Inflammatory macrophage treated with lipopolysaccharide for 4 hours (primary cell): ENCODE measurements at places on chromosomes 5 and 9.

GRCh38 chr5:167793700-167794099 lies 497.7 kb upstream of the WWC1 start:
- peak; percentile 20 for DNase-seq

DNA sequence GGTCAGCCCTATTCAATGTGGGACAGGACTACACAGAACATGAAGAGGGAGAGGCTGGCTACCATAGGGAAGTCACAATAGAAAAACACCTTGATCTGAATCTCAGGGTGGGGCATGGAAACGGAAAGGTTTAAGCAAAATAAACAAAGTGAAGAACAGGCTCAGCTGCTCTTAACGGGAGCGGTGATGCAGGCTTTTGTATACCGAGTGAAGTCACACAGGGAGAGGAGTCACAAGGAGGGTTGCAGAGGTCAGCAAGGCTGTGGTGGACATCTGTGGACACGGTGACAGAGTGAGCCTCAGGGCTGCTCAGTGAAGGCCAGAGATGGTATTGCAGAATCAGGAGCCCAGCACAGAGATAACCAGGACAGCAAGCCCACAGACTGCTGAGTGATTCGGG lies 30.6 kb upstream of the SEMA4D start:
- DNase-seq: peak; percentile 21

DNA sequence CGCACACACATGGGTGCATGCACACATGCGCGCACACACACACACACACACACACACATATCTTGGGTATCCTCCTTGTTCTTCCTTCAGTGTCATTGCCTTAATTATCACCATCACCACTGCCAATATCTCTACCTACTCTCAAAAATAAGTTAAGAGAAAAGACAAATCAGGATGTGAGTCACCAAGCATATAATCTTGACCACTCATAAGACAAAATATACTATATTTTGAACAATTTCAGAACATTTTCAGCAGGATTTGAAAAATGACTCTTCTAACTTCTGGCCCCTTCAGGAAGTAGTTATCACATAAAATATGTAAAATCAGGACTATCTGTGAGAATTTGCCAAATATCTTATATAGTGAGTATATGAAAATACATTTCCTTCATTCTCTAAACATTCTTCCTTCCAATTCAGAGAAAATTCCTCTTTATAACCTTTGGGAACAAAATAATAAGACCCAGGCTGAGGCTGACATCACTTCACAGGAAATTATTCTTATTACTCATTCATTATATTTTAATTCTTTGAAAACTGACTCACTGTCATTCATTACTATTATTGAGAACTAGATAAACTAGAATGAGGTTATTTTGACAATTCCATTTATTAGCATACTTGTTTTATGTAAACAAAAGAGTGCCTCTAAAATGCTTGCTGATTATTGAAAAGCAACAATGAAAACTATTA lies 772.0 kb upstream of the ACO1 start:
- no peak for DNase-seq

DNA sequence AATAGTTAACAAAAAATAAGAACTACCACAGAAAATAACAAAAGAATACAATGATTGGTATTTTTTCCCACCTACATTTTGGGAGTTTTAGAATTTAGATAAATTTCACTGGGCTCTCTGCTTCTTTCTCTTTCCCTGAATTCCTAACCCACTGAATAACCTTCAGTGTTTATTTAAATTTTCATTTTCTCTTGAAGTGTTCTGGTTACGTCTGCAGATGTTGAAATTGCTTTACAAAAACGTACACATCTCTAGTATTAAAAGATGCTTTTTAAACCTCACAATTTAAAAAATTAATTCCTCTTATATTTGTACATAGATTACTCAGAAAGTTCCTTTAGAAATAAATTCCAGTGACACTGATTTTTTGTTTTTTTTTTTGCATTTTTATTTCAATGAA lies 158.7 kb upstream of the TUT7 start:
- DNase-seq: no peak

GRCh38 chr9:78015241-78015640 lies 16.4 kb downstream of the GNAQ start:
- DNase-seq: peak; percentile 66

GRCh38 chr5:80738466-80738865 lies 83.7 kb upstream of the DHFR start:
- DNase-seq: no peak

GRCh38 chr9:35829084-35829763 lies at the start of gene TMEM8B:
Gene TMEM8B (plus strand): TSS chr9:35829228. CDS start chr9:35829448, 220 bp downstream.
- DNase-seq: peak; percentile 92

GRCh38 chr9:120885958-120886357 lies 9.0 kb upstream of the PHF19 start:
- DNase-seq: no peak

- no peak for DNase-seq
These were observed 8.7 kb downstream of the PCAT7 start for GRCh38 chr9:94563548-94563947.

DNA sequence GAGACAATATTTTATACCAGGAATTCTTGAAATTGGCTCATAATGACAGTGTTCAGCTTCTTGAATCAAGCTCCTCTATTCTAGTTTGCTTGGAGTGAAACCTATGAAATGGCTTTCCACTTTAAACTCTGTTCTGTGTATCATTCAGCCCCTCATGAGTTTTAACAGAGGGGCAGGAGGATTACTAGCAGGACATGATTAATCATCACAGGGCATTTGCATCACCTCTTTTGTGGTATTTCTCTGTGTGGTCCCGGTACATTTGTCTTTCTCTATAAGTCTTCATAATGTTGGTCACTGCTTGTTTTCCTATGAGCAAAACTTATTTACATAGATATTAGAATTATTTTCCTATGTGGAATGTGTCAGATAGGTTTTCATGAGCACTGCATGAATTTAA lies 21.2 kb downstream of the CAST start:
- DNase-seq: peak; percentile 78

- no peak for DNase-seq
These were observed 3.6 kb downstream of the SUSD3 start for GRCh38 chr9:93061791-93062763.

DNA sequence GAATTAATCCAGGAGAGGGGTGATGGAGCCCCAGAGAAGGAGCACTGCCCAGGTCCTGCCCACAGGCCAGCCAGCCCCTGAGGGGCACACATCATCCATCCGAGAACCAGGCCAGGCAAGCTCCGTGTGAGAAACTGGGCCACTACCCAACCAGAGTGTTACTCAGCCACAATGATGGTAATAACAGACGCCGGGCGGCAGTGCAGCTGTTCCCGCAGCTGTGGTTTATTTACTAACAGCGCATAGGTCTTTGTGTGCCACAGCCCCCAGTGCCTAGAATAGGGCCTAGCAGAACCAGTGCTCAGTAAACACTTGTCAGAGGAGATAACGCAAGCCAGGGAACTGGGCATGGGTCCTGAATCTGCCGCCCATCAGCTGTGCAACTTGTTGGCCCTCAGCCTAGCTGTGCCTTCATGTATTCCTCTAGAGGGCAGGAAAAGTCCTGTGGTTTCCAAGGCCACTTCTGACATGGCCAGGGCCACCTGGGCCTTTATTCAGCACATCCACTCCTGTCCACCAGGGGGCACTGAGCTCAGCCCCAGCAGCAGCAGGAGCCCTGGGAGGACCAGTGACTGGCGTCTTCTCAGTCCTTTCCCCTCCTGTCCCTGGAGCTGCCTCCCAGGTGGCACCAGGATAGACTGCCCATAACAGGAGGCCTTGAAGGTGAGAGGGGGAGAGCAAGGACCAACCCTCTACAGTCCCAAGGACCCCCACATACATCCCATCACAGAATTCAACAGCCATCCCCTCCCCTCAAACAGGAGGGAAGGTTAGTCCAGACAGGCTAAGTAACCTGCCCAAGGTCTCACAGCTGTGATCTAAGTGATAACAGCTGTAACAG lies 2.1 kb downstream of the MXD3 start:
- DNase-seq: peak; percentile 56

DNA sequence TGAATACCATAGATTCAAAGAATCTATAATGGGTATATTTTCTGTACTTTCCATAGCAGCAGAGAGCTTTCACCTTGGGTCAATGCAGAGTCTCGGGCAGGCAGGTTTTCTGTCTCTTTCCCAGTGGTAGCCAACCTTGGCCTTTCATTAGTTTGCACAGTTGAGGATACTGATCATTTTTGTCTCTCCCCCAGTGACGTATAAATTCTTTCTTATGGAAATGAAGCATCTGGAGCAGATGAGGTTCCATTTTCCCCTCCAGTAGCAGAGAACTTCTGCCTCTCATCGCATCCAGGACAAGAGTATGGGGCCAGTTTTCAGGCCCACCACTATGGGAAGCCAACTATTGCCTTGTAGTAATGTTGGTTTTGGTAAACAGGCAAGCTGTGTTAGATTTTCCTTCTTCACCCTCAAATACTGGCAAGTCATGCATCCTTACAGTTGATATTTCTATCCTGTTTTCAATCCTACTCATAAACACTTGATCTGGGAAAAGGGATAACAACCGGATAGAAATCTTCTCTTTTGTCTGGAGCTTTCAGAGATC lies 845.2 kb upstream of the CDH18 start:
- DNase-seq: no peak

GRCh38 chr9:103804077-103804735 lies 289.9 kb upstream of the SMC2 start:
- DNase-seq: no peak

DNA sequence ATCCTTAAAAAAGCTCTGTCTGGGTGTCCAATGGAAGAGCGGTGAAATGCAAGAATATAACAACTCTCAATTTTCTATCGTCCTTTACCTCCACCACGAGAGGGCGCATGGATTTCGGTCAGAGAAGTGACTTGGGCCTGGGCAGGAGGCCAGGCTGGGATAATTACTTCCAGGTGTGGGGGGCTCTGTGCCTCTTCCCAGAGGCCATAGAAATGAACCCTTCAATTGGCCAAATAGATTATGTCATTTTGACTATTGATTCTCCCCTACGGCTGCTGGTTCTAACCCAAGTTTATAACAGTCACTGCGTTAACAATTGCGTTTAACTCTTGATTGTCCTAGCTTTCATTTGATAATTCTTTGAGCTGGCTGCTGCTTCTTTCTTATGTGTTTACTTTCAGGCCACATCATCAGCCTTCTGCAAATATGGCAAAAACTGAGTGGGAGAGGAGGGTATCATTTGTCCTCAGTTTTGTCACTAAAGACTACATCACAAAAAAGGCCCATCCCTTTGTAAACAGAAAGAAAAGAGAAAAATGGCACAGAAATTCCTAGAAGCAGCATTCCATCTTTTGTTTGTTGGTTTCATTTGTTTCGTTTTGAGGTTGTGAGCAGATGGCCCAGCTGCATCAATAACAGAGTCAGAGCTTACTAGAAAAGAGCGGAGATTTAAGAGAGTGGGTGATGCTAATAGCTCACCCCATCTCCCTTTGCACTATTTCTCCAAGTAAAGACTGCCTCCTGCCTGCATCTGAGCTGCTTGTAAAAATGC lies 45.4 kb upstream of the ZFR start:
- DNase-seq: peak; percentile 64

- DNase-seq: no peak
These were observed 54.6 kb downstream of the ALG2 start for GRCh38 chr9:99167119-99167518.

DNA sequence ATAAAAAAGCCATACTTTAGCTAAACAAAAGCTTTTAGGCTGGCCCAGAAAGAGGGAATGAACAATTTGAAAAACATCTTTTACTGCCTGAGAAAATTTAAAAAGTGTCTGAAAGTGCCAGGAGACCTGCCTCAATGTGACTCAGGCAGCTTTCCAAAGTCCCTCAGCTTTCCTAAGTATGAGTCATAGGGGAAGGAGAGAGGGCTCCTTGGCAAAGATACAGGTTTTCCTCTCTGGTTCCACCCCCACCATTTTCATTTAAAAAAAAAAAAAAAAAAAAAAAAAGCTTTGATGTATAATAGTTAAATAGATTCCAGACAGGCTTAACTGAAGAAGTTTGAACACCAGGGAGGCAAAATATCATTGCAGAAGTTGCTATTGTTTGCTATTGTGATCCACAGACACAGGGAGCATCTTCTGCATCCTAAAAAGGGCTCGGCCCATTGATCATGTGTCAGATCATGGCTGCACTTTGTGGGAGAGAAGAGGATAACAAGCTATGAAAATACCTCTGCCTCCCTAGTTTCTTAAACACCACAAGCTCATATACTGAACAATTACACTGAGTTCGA lies 71.5 kb downstream of the MRPS27 start:
- no peak for DNase-seq

GRCh38 chr9:97704345-97704677 lies 7.2 kb upstream of the XPA start:
- no peak for DNase-seq

DNA sequence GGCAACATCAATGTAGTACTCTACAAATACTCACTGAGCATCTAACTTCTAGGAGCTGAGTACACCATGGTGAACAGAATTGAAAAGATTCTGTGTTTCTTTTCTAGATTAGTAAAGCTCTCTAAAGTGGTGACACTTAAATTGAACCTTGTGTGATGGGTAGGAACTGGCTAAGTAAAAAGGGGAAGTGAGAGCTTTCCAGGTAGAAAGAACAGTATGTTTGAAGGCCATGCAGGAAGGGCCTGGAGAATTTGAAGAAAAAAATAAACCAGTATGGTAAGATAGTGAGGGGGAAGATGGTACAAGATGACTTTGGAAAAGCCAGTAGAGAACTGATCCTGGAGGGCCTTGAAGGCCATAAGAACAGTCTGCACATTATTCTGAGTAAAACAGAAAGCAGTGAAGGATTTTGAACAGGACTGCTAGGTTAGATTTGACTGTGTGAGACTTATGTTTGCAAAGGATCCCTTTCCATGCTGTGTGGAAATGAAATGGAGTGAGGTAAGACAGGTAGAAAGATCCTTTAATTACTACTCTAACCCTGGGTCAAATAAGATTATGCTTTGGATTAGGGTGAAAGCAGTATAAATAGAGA lies 46.7 kb upstream of the UBQLN1 start:
- no peak for DNase-seq

DNA sequence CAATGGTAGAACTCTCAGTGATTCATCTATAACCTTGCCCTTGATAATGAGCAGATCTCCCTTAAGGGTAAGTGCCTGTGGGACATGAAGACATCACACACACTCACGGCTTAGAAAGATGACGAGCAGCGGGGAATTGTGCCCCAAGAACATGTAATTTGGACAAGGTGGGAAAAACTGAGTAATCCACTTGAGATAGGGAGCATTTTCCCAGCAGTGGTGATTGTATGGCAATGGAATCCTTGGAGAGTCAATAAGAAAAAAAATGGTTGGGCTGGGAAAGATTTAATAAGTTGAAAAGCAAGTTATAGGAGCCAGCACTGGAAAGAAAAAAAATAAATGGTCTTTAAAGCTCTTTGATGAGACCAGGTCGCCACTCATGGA lies 193.1 kb downstream of the GLIS3 start:
- DNase-seq: no peak

DNA sequence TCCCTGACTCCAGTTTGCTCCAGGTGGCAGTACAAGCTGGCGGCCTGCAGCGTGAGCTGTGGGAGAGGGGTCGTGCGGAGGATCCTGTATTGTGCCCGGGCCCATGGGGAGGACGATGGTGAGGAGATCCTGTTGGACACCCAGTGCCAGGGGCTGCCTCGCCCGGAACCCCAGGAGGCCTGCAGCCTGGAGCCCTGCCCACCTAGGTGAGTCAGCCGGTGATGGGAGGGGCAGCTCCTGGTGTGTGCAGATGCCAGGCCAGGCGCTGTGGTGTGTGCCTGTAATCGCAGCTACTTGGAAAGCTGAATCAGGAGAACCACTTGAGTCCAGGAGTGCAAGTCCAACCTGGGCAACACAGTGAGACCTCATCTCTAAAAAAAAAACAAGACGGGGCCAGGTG lies 10.0 kb upstream of the CACFD1 start:
- no peak for DNase-seq

GRCh38 chr5:148932355-148932935 lies 106.0 kb downstream of the ADRB2 start:
- DNase-seq: no peak

- peak; percentile 83 for DNase-seq
These were observed 108.5 kb upstream of the TXNDC8 start for GRCh38 chr9:110446171-110446570.

- DNase-seq: no peak
These were observed 224.9 kb downstream of the EBF1 start for GRCh38 chr5:158874792-158875191.
